Ammon's horn (tissue), 1 donor: ENCODE measurements at places on chromosomes 4 and X.

- no peak for DNase-seq
Measured at GRCh38 chr4:88623097-88623496, 30.8 kb downstream of the HERC3 start.

- no peak for DNase-seq
Measured at GRCh38 chrX:103073467-103073866, 9.5 kb upstream of the BEX1 start.

- no peak for DNase-seq
Measured at GRCh38 chr4:19224820-19225219, 1026.9 kb upstream of the SLIT2 start.

GRCh38 chr4:3679071-3679825, 86.9 kb upstream of the ADRA2C start:
- no peak for DNase-seq

DNA sequence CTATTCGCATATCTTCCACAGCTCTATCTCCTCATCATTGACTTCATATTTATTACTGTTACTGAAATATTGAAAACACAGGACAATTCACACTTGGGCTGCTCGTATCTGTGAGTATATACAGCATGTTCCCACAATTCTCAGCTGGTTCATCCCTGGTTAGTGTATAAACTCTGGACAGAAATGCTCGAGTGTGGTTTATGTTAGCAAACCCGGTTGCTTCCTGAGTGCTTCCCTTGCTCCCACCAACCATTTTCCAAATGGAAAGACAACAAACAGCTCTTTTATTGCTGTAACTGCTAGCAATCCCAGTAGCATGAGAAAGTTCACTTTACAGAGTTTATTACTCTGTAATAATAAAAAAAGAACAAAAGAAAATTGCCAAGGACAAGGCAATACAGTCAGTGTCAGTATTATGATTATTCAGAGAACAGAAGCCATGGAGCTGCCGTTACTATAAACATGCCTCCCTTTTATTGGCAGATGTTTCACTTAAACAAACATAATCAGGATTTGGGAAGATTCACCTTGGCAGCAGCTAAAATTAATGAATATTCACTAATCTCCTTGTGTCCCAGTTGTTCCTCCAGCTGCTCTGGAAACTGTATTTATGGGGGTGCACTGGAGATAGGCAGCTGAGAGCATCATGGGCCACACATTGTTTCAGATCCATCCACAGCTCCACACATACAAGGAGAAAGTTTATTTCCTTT, 134.1 kb upstream of the GUCY1A1 start:
- no peak for DNase-seq

- no peak for DNase-seq
Measured at GRCh38 chr4:46249106-46249505, 125.3 kb upstream of the GABRG1 start.

- DNase-seq: no peak
Measured at GRCh38 chr4:38310446-38311043, 350.3 kb downstream of the PTTG2 start.

- DNase-seq: no peak
Measured at GRCh38 chr4:95985791-95986550, 146.1 kb downstream of the PDHA2 start.

DNA sequence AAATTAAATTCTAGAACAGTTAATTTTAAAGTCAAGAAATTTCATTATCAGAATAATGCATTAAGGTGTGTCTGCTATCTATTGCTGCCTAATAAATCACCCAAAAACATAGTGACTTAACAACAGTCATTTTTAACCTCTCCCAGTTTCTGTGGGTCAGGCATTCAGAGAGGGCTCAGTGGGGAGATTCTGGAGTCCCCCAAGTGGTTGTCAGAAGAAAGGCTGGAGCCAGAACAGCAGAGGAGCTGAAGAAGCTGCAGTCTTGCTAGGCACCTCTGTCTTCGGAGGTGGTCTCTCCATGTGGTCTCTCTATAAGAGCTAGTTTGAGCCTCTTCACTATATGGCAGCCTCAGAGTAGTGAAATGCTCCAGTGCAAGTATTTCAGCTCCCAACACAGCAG, 9.3 kb upstream of the HOPX start:
- no peak for DNase-seq

DNA sequence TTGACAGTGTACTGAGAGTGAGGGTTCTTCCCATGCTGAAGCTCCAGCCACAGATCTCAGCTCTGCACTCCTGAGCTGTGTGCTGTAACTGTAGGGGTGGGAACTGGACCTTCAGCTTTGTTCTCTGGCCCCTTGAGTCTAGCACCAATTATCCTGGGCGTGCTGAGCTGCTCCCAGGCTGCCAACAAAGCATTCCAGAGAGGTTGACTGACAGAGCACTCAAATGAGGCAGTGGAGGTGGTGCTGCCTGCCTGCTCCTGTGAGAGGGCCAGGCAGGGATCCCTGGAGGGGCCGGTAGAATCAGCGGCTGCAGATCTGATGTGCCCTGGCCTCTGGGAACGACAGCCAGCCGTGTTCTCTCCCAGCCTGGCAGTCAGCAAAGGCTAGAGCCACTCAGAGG, 375.7 kb upstream of the AADAT start:
- DNase-seq: no peak

DNA sequence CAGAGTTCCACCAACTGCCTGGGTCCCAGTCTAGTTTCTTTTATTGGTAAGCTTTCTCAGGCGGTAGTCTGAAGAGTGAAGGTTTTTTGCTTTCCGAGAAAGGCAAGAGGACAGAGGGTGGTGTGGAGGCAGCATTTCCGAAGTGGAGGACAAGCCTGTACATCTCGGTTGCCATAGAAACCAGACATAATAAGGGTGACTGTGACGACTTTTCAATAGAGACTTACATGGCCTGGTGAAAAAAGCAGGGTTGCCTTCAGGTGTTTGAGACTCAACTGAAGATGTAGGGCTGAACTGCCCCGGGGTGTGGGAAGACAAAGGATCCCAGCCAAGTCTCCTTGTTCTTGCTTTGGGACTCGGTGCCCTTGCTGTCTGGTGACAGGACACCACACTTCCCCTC, 53.6 kb upstream of the RAB40AL start:
- no peak for DNase-seq
